T-helper 2 cell (primary cell): ENCODE measurements at places on chromosomes 2 and 18.

- no peak for DNase-seq
Observed at GRCh38 chr2:58030771-58031170, 15.8 kb upstream of the VRK2 start.

DNA sequence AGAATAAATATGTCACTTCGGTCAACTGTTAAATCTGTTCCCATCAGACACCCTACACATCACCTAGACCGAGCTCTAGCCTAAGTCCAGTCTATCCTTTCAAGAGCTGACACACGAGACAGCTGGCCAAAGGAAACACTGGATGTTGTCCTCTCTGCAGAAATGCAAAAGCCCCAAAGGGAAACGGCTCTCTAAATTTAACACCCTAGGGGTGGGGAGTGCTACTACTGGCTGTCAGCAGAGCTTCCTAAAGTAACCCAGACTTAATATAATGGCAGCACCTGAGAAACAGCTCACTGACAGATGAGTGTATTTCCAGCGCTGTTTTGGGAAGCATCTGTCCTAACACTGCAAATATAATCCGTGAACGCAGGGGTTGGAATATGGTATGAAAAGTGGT is 55.6 kb downstream of the CHMP3 start:
- DNase-seq: no peak

DNA sequence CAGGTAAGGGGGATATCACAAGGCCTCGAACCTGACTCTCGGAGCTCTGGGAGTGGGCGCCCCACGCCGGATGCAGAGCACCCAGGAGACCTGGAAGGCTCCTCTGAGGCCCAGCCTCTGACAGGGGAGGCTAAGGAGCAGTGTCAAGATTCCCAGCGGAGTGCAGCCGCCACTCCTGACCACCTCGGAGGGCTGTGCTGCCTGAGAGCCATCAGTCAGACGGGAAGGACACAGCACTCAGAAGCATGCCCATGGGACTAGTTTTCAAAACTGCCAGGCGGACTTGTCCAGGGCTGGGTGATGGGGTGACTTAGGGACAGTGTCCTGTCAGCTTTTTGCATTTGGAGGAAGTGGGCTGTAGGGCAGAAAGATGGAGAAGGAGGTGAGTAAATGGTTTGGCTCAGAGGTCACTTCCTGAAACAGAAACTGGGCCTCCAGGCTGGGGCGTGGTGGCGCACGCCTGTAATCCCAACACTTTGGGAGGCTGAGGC is 34.6 kb upstream of the B3GNT7 start:
- no peak for DNase-seq

- DNase-seq: no peak
Observed at GRCh38 chr2:63668466-63668865, 79.7 kb downstream of the MDH1 start.

DNA sequence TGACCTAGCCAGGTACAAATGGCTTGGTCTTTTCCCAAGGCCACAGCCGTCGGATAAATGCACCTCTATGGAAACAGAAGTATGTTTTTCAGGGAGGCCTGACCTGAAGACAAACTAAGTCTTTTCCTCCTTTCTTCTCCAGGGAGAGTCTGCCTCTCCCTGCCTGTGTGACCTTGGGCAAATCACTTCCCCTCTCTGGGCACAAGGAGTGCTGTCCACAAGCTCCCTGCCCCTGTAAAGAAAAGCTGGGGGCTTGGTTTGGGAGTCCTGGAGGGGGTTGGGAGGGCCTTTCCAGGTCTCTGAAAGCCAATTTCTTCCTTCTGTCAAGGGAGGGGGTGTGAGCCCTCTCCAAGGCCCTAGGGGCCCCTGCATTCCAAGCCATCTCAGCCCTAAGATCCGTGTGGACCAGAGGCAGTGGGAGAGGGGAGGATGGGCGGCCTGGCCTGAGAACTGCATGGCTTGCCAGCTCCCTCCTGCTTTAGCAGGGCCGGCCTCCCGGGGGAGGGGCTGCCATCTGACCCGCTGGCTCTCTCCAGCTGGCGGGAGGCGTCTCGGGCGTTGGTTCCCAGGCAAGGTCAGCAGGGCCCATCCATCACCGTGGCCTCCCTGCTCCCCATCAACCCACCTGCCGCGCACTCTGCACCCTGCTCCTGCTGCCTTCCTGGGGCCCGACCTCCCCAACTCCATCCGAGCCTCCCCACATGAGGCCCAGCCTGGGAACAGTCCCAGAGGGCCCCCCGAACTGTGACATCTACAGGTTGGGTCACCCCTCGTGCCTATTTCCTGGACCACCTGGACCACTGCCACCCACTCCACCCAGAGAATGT is 61.4 kb downstream of the SMAD7 start:
- no peak for DNase-seq

DNA sequence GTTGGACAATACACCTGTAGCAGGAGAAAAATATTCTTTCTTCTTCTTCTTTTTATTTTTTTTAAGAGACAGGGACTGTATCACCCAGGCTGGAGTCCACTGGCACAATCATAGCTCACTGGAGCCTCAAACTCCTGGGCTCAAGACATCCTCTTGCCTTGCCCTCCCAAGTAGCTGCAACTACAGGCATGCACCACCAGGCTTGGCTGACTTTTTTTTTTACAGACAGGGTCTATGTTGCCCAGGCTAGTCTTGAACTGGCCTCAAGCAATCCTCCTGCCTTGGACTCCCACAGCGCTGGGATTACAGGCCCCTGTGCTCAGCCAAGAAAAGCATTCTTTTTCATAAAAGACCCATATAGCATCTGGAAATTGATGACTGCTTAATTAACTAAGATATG is 17.1 kb upstream of the ARHGAP28 start:
- DNase-seq: no peak

DNA sequence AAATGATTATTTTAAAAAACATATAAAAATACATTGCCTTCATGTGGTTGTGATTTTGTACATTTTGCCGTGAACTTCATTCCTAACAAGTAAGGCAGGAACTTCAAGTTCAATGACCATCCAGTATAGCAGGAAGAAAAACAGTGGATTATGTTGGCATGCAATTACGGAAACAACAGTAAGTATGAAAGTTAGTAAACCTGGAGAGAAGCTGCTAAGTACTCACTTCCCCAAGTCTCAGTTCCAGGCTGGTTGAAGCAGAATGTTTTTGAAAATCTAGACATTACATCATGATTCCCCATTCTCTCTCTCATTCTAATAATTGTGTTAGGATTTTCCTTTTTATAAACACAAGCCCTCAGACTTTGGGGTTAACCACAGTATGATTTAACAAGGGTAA is 987.1 kb upstream of the KLHL29 start:
- no peak for DNase-seq

- DNase-seq: no peak
Observed at GRCh38 chr2:10504994-10505820, 57.1 kb upstream of the ODC1 start.

- DNase-seq: no peak
Observed at GRCh38 chr2:98833172-98833916, 102.4 kb upstream of the MGAT4A start.

GRCh38 chr2:192657362-192657761 is 462.6 kb upstream of the TMEFF2 start:
- no peak for DNase-seq

DNA sequence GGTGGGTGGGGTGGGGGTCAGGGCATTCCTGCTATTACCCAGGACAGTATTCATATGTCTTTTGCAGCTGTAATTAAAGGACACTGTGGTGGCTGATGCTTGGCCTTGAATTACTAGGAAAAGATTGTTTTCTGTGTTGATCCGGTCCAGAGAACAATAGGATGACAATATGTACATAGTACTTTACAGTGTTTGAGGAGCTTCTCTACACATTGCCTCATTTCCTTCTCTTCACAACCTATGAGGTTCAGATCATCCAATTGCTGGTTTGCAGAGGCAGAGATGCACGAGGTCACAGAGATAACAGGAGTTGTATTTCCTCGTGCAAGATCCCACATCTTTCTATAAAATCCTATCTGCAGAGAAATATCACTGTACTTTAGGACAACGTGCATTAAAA is 119.5 kb downstream of the LIPG start:
- DNase-seq: no peak

- DNase-seq: no peak
Observed at GRCh38 chr2:67164771-67165522, 232.2 kb upstream of the ETAA1 start.

DNA sequence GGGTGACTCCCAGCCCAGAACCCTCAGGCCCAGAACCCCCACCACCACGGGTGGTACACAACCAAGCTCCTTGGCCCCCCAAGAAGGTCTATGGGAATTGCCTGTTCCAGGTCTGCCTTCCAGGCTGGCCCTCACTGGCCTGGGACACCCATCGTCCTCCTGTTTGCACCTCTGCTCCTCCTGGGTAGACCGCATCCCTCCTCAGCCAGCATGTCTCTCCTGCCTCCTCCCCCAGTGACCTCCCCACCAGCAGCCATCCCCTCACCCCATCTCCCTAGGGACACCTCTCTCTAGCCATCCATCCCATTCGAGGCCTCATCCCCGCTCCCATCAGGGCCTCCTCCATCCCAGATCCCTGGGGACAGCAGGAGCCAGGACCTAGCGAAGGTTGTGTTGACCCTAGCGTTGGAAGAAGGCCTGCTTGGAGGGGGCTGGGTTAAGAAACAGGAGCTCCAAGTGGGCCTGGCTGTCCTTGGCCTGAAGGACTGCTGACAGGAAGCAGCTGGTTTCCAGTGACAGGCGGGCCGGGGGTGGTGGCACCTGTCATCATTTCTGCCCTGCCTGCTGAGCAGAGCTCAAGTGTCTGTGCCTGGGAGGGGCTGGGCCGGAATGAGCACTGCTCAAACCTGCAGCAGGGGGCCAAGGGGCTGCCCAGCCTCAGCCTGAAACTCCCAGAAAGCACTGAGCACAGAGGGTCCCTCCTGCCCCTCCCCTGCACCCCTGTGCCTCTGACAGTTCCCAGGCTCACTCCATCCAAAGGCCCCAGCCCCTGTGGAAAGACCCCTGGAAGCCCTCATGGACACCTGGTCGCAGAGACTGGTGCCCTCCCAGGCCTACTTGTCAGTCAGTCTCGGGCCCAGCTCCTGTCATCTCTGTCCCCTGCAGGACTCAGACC is 96.0 kb upstream of the OTOS start:
- DNase-seq: no peak

DNA sequence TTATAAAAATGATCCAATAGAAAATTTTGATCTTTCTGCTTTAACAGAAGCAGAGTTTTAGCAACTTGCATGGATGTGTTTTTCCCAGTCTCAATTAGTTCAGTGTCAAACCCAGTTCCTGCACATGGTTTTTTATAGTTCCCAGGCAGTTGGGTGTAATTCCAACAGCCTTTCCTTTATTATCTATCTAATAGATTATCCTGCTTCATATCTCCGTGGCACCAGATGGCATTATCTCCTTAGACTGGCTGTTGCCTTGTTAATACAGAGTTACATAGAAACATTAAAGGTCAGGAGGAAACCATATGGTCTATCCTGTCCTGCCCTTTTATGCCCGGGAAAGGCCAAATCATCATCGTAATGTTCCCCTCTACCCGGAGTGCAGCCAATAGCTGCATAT is 400.9 kb upstream of the SMIM21 start:
- no peak for DNase-seq

DNA sequence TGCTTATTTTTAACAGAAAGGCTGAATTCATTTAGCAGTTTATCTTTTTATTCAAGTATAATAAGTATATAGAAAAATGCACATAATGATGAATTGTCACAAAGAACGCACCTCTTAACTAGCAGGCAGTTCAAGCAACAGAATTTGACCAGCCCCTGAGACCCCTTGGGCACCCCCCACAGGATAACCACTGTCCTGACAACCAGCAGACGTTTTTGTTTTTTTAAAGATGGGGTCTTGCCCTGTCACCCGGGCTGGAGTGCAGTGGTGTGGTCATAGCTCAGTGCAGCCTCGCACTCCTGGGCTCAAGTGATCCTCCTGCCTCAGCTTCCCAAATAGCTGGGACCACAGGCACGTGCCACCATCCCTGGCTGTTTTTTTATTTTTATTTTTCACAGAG is 14.0 kb downstream of the PRELID3A start:
- DNase-seq: no peak

DNA sequence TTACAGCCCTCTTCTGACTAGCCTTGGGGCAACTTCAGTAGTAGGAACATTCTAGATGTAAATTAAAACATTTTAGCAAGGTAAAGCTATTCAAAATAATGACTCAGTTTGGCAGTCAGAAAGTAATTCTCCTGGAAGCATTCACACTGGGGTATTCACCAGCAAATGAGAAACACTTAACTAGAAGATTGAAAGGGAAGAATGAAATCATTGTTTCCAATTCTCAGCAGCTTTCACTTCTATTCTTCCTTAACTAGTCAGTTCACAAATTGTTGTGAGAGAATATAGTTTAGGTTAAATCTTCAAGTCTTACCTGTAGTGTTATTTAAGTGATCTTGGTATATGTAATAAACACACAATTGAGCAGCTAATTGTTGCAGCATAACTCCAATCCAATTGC is 1135.6 kb upstream of the FAM98A start:
- no peak for DNase-seq

GRCh38 chr2:18980104-18980785 is 378.2 kb downstream of the OSR1 start:
- DNase-seq: no peak

- no peak for DNase-seq
Observed at GRCh38 chr2:239523954-239524330, 123.1 kb upstream of the HDAC4 start.

GRCh38 chr2:98280376-98281102 is 65.7 kb upstream of the CNGA3 start:
- no peak for DNase-seq

GRCh38 chr18:50644807-50645206 is 84.9 kb downstream of the MAPK4 start:
- DNase-seq: no peak

- no peak for DNase-seq
Observed at GRCh38 chr18:61841706-61842105, 51.1 kb downstream of the RNF152 start.

DNA sequence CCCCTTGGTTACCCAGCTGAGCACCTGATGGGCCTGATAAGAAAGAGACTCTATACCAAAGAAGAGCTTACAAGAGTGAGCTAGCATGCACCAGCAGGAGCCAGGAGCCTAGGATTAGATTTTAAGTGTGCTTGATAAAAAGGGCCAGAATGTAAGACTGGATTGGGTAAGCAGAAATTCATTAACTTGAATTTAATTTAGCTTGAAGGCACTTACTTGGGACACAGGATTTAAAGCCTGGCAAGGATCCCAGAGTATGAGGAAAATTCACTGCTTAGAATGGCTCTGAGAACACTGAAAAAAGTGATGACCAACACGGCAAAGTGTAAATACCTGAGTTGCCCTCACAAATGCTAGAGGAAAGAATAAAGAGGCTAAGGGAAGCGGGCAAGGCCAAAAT is 91.3 kb upstream of the RBBP8 start:
- DNase-seq: no peak

DNA sequence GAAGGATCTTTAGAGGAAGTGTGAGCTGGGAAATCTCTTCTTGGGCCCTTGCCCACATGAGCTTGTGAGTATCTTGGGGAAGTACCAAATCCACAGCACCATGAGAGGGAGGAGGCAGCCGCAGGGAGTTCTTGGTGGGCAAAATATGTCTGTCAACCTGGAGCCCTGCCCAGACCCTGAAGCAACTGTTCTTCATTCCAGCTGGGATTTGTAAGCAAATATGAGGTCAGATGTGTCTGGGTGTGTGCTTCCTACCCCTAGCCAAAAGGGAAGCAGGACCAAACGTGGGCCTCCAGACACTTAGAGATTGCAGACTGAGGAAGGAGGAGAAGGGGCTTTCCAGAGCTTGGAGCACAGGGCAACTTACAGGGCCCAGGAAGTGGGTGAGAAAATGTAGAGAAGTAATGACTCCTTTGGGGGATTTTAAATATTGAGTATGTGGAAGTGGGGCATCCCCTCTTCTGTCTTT is 41.9 kb downstream of the TMEM247 start:
- DNase-seq: no peak
